Activated CD8-positive, alpha-beta memory T cell treated with anti-CD3 and anti-CD28 coated beads for 1 hour (primary cell): ENCODE measurements at places on chromosomes 16 and 17.

DNA sequence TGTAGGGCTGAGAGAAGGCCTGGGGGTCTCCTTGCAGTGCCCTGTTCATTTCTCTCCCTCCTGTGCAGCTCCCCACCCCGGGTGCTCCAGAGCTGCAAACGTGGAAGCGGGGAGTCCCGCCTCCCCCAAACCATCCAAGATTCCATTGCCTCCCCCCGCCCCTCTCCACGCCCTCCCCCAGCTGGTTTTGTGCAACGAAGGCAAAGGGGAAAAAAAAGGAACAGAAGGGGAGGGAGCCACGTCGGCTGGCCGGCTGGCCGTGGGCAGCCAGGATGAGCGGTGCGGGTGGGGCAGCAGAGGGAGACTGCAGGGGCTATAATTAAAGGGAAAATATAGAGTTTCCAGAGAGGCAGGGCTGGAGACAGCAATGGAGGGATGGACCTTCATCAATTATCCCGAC is 1.7 kb upstream of the COL1A1 start:
- no peak for DNase-seq

- no peak for DNase-seq
These were observed 537.2 kb upstream of the CDH8 start for GRCh38 chr16:62573466-62573865.

DNA sequence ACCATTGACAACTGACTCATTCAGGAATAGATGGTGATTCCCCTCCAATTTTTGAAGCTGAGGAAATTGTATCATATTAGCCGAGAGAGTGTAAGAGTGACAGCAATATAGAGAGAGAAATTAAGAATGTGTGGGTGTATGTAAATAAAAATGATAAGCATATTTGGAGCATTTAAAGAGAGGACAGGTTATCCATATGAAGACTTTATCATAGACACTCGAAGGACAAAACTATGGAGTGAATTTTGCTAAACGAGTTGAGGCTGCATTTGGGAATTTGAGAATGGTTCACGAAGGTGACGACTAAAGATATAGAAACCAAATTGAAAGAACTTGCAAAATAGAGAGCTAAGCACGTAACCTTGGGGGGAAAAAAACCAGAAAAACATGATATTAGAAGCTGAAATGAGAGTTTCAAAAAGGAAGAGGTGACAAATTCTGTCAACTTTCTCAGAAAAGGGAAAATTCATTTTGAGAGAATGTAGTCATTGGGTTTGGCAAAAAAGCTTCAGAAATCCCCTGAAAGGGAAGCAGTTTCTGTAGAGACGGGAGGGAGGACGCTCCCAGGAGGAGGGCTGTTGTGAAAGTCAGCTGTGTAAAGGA is 129.7 kb downstream of the KCNJ2 start:
- DNase-seq = no peak

DNA sequence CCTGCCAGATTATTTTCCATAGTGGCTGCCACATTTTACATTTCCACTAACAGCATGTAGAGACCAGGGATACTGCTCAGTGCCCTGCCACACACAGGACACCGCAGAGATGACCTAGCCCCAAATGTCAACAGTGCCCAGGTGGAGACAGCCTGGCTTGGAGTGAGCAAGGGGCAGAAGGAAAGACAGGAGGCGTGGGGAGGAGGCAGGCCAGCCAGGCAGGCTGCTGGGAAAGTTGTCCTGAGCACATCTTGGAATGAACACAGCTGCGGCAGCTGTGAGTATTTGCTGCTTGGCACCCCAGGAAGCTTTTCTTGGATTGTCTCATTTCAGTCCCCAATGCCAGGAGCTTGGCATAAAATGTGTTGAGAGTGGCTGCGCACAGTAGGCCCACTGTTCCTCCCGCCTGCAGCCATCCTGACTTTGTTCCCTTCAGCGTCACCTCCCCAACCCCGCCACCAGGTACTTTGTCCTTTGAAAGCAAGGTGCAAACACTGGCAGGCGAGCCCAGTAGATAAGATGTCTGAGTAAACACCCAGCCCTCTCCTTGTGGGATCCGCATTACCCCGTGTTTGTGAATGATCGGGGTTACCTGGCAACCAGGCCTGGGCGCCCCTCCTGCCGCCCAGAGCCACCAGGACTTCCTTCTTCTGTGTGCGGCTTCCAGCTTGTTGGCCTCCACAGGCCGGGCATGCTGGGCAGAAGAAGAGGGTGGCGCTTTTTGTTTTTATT is 114.0 kb downstream of the CMIP start:
- DNase-seq = no peak
